ENCODE measurements at places on chromosomes 5 and 9.

DNA sequence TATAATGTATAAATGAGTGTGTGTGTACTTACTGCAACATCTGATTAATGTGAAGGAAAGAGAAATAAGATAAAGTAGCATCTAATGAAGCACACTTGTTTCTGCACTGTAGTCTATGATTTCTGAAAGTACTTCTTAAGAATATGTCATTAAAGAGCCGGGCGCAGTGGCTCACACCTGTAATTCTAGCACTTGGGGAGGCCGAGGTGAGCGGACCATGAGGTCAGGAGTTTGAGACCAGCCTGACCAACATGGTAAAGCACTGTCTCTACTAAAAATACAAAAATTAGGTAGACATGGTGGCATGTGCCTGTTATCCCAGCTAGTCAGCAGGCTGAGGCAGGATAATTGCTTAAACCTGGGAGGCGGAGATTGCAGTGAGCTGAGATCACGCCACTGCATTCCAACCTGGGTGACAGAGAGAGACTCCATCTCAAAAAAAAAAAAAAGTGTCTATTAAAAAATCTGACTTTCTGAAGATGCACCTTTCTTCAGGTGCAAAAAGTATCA is 556.9 kb downstream of the PTPRD start:
- DNase-seq = peak; percentile 56

GRCh38 chr5:174623433-174624019 is 100.9 kb upstream of the MSX2 start:
- DNase-seq = no peak

DNA sequence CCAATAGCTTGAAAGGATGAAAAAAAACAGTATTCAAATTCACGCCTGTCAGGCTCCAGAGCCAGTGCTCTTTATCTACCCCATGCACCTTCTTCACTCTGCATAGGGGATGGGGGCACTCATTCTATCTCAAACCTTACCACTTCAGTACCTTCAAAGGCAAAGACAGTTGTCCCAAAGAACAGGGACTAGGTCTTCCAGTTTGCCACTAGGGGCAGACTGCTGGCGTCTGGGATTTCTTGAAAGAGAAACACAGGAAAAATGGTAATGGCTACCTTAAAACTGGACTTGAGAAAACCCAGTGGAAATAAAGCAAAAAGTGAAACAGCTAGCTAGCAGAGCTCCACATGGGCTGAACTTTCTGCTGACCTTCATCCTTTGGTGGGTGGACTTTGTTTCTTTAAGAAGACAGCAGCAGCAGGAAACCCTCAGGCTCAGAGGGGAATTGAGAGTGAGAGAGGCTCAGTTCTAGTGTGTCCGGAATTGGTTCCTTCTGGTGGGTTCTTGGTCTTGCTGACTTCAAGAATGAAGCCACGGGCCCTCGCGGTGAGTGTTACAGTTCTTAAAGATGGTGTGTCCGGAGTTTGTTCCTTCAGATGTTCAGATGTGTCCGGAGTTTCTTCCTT is 41.0 kb upstream of the SLC36A1 start:
- peak; percentile 22 for DNase-seq

- DNase-seq = no peak
Measured at GRCh38 chr9:126448136-126448535, 121.5 kb downstream of the MVB12B start.

DNA sequence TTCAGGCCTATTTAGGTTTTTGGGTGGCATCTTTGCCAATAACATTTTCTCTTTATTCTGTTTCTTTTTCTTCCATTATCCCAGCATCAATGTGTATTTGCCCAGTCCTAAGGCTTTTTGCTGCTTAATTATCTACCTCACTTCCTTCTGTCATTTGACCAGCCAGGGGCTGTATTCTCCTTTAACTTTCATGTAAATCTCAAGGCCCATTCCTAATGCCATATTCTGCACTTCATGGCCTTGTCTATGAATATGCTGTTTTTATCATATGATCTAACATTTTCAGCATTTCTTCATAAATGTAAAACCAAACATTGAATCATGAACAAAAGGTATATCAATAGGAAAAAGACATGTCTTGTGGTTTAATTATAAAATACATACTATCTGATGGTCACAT is 108.7 kb downstream of the SSBP2 start:
- no peak for DNase-seq

GRCh38 chr5:170523142-170523551 is 19.3 kb downstream of the KCNIP1 start:
- DNase-seq = no peak

DNA sequence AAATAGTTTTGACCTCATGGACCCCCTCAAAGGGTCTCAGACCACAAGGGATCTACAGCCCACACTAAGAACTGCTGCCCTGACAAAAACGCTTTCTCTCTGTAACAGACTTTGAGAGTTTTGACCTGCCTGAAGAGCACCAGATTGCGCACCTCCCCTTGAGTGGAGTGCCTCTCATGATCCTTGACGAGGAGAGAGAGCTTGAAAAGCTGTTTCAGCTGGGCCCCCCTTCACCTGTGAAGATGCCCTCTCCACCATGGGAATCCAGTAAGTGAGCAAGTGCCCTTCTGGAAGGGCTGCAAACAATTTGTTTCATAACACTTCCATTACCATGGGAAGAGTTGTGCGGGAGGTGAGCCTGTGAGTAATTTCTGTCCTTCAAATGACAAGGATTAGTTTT is 6.0 kb downstream of the PTTG1 start:
- no peak for DNase-seq

- no peak for DNase-seq
Measured at GRCh38 chr9:123246534-123246933, 21.9 kb downstream of the STRBP start.

DNA sequence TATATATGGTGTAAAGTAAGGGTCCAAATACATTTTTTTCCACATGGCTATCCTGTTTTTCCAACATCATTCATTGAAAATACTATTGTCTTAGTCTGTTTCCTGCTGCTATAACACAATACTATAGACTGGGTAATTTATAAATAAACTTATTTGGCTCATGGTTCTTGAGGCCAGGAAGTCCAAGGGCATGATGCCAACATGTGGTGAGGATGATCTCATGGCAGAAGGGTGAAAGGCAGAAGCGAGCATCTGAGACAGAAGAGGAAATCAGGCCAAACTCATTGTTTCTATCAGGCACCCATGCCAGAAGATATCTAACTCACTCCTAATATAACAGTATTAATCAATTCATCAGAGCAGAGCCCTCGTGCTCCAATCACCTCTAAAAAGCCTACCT is 42.6 kb downstream of the ANKRD55 start:
- DNase-seq = peak; percentile 81

Data from epithelial cell of esophagus (primary cell).